HFF-Myc (cell line): ENCODE measurements at places on chromosomes 1 and 21.

GRCh38 chr21:39707316-39707715, 37.7 kb upstream of the IGSF5 start:
- DNase-seq, result no peak

- no peak for DNase-seq
Measured at GRCh38 chr1:78387871-78388270, 102.9 kb upstream of the PTGFR start.

- no peak for DNase-seq
Measured at GRCh38 chr1:85465099-85465785, at the start of gene DDAH1. Gene DDAH1 (minus strand): TSS chr1:85465159. CDS start chr1:85465045, 114 bp downstream.

DNA sequence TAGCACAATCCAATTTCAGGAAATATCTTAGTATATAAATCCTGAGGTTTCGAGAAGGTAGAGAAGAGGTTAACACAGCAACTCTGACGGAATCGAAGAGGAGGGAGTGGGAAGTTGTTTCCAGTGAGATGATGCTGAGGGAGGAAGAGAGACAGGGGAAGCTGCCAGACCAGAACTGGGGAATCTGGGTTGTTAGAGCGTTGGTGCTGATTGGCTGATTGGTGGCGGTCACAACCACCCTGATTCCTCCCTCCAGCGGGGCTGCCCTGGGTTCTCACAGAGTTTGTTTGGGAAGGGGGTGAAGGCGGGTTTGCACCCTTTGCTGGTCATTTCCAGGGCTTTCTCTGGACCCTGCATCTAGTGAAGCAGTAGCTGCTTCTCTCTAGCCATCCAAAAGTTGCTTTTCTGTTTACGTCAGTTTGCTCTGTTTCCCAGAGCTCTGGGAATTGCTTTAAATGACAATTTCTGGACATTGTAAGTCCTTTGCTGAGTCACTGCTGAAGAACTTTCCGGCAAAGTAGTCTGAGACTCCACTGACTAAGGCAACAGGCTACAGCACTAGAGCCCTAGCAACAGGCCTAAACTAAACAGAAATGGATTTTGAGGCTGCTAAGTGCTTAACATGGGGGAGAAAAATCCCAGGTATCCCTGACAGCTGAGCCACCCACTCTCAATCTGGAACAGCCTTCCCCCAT, 90.1 kb downstream of the TENT5C start:
- DNase-seq, result peak; percentile 49

DNA sequence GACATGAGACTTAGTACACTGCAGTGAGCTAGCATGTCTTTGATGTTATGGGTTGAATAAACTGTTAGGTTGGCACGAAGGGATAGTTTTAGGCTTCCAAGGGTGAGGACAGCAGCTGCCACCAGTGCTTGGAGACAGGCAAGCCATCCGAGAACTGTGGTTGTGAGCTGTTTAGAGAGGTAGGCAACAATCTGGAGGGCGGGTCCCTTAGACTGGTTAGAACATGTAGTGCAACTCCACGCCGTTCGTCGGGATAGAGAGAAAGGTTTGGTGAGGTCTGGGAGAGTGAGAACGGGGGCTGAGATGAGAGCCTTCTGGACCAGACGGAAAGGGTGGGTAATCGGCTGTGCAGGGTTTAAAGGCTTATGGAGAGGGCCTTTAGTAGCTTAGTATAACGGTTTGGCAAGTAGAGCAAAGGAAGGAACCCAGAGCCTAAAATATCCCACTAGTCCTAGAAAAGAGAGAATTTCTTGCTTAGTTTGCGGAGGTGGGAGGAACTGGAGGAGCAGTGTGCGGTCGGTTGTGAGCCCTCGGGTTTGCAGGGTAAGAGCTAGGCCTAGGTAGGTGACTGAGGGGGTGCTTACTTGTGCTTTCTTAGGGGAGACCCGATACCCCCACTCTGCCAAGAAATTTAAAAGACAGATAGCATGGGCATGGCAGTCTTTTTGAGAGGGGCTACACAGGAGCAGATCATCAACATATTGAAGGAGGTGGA, 72.8 kb downstream of the CNST start:
- no peak for DNase-seq

DNA sequence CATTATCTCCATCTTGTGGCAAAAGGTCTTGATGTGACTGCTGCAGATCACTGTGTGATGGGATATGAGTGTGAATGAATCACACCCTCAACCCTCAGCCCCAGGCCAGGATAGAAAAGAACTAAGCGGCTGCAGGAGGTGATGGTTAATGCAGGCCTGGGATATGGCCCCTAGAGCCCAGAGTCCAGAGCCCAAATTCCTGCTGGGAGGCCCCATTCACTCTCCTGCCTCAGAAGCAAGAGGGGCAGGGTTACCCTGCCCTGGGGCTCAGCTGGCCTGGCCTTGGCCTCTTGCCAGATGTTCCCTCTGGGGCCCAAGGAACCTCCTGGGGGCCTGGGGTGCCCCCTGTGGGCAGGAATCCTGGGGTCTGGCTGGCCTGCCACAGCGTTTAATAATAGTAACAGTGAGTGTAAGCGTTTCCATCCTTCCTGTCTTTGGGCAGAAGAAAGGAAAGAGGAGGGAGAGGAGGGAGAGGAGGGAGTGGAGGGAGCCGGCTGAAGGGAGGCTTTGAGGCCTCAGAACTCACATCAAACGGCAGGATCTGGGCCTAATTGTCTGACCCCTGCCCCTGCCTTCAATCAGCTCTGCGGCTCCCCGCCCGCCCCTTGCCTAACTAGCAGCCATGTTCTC, 26.2 kb downstream of the DMAP1 start:
- no peak for DNase-seq

DNA sequence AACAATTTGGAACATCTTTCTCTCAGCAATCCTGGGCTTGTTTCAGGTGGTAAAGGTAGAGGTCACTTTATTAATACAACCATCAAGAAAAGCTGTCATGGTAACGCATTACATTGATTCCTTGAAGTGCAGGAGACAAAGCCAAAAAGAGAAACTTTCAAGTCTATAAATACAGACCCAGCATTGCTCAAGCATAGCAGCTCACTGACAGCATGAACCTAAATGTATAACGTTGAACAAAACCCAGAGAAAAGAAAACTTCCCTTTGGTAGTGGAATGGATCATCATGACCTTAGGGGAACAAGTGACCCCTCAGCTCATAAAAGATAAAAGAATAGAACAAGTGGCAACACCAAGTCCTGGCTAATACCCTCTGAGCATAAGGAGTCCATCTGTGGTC, 332.2 kb downstream of the NTNG1 start:
- DNase-seq, result no peak

- DNase-seq, result no peak
Measured at GRCh38 chr1:54809496-54810074, 8.5 kb upstream of the TTC22 start.

DNA sequence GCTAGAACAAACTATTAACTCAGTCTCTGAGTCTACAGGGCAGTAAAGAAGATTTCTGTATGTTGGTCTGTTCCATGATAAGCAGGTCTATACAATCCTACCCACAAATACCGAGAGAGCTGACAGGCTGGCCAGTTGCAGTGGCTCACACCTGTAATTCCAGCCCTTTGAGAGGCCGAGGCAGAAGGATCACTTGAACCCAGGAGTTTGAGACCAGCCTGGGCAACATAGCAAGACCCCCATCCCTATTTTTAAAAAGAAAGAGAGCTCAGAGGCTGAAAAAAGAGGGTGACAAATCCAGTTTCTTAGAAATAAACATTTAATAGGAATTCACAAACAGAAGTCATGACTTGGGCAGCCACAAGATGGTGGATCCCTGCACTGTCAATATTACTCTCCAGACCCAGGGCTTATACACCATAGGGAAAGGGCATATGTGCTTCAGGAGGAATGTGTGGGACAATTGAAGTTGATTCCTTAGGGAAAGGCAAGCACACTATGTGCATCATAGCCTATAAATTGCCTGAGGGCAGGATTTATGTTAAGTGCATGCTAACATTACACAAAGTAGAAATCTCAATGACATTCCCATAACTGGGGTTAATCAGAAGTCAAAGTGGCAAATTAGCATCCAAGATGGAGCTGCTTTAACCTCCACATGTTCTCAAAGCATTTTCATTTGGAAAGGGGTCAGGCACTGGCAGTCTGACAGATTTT, 66.8 kb downstream of the SLC16A1 start:
- DNase-seq, result no peak

DNA sequence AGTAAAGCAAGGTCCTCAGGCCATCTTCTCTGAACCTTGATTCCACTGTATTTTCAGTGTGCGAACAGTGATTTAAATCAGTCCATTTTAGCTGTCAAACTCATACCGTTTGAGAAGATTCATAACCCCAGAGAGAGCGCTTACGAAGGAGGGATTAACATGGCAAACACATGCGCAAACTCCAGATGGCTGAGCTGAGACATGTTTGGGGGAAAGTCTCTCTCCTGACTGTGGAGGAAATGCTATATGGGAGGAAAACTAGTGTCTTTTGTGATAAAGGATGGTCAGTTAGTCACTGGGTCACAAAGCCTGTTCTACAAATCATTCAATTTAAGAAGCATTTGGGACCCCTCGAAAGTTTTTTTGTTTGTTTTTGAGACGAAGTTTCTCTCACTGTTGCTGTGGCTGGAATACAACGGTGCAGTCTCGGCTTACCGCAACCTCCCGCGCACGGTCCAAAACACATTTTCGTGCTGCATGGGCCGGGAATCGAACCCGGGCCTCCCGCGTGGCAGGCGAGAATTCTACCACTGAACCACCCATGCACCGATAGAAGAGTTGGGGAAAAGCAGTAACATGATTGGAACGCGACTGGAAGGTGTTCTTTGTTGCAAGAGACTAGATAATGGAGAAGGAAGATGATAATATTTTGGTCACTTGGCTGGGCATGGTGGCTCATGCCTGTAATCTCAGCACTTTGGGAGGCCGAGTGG, 58.4 kb upstream of the CXADR start:
- DNase-seq, result peak; percentile 89

DNA sequence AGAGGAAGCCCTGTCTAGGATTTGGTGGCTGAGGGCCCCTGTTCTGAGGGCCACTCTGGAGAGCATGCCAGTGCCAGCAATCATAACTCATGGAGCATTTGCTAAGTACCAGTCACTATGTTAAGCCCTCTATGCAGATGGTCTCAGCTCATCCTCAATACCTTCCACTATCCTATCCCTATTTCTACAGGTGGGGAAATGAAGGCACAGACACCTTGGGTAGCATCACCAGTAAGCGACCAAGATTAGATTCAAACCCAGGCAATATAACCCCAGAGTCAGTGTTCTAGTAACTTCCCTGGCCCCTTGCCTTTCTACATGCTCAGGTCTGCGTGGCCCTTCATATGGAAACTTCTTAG, 7.9 kb upstream of the NBPF1 start:
- no peak for DNase-seq

DNA sequence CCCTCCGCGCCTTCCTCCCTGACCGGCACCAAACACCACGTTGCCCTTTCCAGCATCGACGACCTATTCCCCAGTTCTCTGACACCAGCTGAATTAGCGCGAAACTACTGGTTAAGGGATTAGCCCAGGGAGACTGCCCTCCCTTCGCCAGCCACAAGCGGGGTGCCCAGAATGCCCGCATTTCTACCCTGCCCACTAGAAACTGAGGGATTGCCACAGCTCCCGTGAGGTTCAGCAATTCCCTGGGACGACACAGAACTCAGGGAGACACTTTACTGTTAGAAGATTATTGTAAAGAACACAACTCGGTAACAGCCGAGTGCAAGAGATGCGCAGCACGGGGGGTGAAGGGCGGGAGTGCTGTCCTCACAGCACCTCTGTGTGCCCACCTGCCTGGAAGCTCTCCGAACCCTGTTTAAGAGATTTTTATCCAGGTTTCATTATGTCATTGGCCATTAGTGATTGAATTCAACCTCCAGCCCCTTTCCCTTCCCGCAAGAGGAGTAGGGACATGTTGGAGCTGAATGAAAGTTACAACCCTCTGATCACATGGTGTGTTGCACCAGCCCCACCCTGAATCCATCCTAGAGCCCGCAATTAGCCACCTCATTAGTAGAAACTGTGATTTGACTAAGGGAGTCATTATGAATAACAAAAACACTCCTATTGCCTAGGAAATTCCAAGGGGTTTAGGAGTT, 15.8 kb upstream of the RIPPLY3 start:
- no peak for DNase-seq

DNA sequence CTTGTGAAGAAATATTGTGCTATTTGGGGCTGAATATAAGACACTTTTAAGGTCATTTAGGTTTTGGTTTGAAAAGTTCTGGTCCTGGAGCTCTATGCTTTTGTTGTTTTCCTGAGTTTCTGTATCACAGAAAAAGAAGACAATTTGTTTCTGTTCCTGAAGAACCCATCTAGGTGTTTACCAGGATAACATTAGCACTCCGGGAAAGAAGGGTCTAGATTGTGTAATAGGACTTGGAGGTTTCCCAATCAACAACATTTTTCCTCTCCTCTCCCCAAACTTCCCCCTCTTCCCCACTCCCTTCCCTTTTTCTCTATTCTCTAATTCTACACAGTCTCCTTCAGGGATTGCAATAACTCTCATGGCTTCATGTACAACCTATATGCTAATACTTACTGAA, 78.7 kb downstream of the PTPRC start:
- DNase-seq, result no peak

DNA sequence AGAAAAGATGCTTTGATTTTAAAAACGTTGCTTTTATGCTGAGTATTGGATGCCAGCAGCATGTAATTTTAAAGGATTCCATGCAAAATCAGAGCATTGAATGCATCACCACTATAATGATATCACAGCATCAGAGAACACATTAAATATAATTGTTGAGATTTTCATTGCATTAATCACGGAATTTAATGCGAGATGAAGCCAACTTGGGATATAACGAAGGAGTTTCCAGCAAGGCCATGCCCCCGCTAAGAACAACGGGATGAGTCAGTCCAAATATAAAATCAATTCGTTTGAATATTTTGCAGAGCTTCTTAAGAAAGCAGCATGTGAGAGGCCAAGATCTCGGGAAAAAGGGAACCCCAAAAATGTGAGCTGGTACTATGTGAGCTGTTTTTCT, 423.4 kb upstream of the CHRM3 start:
- DNase-seq, result no peak

DNA sequence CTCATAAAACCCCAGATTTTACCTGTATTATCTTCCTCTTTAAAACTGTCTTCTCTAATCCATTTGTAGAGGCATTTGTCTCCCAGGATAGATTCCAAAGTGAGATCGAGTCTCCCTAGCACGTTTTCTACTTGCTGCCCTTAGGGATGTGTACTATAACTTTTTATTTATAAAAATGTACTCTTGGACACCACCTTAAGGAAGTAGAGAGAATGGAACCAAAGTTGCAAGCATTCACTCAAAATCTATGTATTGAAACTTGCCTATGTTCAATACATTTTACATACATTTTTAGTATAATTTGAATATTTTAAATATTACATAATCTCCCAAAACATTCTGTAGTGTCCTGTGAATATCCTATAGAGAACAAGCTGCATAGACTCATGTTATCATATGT, 842 bp upstream of the SPRR2A start:
- no peak for DNase-seq

- DNase-seq, result no peak
Measured at GRCh38 chr1:114336360-114336759, 174.6 kb downstream of the TRIM33 start.
